ENCODE measurements at places on chromosomes 6 and 20.

DNA sequence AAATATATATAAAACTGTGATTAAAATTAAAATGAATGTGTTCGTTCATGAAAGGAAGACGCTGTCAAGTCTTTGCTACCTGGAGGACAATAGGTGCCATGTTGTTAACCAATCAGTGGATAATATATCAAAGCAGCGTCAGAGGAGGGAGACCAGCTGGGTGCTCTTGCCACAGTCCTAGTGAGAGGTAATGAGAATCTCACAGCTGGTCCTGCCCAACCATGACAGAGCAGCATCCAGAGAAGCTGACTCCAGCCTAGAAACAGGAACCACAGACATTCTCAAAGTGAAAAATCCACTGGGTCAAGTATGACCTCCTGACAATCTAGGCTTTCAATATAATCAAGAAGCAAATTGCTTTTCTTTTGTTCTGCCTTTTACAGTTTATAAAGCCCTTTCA is 94.5 kb upstream of the LRFN2 start:
- DNase-seq, result no peak

DNA sequence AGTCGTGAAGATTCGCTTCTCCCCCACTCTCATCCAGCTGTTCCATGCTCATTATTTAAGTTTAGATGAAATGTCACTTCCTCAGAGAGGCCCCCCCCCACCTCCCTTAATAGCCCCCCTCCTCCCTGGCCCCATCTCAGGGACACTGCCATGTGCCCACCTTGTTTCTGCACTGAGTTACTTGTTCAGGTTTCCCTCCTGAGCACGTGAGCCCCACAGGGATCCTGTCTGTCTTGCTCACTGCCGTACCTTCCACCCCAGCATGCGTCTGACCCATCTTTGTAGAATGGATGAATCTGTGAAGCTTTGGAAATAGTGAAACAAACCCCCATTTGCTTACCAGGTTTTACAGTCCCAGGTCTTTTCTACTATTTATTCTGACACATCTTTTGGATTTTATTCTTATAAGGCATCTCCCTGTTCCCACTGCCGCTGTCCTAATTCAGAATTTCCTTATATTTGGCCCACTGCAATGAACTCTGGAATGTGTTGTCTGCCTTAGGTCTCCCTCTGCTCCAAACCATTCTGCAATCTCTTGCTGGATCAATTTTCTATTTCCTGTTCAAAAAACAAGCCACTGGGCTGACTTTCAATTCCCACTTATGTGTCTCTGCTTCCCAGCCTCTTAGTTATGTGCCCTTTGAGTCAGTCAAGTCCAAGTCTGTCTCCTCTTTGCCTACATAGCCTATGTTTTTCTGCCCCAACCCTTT is 136.5 kb upstream of the ECI2 start:
- no peak for DNase-seq

GRCh38 chr20:1182106-1182505 is 2.7 kb downstream of the TMEM74B start:
- no peak for DNase-seq

DNA sequence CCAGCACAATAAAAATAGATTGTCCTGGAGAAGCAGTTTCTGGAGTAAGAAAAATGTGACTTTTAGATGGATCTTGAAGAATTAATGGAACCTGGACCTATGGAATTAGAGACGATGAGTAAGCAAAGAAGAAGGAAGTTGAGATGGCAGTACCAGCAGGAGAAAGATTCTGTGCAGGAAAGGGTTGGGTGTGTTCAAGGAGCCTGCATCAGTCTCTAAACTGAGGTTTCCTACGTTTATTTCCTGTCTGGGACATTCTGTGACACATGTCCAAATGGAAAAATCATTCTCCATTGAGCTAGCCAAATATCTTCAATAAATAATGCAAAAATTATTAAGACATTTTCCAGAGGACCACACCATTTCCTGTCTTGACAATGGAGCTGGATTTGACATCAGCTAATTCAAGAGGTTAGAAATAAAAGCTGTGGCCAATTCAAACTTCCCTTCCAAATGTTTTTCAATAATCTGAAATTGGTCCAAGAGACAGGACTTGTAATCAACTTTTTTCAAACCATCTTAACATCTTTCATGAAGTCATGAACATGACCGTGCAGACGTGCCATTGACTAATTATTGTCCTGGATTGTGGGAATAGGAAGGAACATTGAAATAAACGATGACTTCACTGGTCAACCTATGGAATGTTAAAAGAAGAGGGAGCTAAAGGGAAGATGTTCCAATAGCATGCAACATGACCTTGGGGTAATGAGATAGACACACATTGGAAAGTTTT is 198.3 kb downstream of the ZNF217 start:
- DNase-seq, result no peak

- DNase-seq, result no peak
These were observed 60.3 kb upstream of the DEK start for GRCh38 chr6:18324706-18325042.

GRCh38 chr6:137413482-137413881 is 80.7 kb downstream of the OLIG3 start:
- no peak for DNase-seq

- no peak for DNase-seq
These were observed 14.5 kb upstream of the B4GALT5 start for GRCh38 chr20:49727894-49728885.

GRCh38 chr6:144624246-144624645 is 339.1 kb downstream of the UTRN start:
- no peak for DNase-seq

- no peak for DNase-seq
These were observed 89.2 kb downstream of the CD164 start for GRCh38 chr6:109292983-109293586.

- DNase-seq, result no peak
These were observed 154.3 kb downstream of the CCDC170 start for GRCh38 chr6:151647976-151648639.

DNA sequence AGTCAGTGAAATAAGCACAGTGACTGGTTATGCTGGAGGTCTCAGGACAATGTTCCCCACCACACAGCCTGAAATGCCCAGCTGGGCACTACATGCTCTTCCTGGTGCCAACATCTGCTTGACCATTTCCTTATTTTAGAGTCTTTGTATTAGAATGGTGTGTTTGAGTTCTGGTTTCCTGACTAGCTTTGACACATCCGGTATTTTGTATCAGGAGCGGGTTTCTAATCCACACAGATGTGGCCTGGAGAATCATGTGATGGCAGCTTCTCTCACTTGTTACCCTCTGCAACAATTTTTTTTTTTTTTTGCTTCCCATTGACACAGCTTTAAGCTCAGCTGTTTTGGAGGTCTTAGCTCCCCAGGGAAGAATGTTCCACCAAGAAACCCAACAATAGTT is 164.5 kb upstream of the CST7 start:
- DNase-seq, result no peak

- no peak for DNase-seq
These were observed 68.7 kb downstream of the NFATC2 start for GRCh38 chr20:51473771-51474170.

GRCh38 chr6:104003803-104004516 is 855.8 kb downstream of the HACE1 start:
- DNase-seq, result no peak

Measured in occipital lobe (tissue), 3 donors.